Kidney glomerular epithelial cell (primary cell): ENCODE measurements at places on chromosomes 13 and 19.

DNA sequence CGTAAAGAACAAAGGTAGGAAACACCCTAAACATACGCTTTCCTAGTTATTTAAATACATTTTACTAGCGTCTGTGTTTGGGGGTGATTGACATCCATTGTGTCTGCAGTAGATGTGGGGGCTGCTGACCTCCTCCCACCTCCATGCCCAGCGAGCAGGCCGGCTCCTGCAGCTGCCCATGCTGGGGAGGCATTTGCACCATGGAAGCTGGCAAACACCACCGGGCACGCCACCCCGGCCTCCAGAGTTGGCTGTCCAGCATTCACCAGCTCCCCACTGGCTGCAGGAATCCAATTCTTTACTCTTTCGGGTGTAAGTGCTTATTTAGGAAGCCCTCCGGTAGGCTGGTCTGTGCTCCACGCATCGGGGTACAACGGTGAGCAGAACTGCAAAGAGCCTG, 115.4 kb upstream of the USP29 start:
- no peak for DNase-seq

DNA sequence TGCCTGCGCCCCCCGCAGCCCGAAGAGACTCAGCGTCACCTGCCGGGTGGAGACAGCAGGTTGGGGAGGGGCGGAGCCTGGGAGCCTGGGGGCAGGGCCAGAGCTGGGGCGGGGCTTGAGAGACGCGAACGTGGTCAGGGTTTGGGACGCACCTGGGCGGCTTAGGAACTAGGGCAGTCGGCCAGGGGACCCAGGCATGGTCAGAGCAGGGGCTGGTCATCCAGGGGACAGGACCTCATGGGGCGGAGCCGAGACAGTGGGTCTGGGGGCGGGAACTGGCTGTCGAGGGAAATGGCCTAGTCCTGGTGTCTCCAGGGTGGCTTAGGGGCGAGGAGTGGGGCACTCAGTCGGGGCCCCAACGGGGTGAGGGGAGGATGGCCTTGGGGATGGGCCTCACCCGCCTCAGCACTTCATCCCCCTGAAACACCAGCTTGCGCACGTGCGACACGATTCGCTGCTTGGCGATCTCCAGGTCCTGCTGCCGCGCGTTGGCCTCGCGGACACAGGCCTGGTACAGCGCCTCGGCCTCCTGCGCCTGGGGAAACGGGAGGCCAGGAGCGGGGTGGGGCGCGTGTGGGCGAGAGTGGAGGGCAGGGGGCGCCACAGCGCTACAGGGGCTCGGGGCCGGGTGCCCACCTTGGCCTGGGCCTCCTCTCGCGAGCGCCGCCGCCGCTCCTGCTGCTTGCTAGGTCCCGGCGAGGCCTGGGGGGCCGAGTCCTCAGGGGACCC, 5.8 kb downstream of the GMIP start:
- DNase-seq: no peak

- DNase-seq: no peak
Observed at GRCh38 chr19:8615813-8616596, 5.5 kb upstream of the ADAMTS10 start.

GRCh38 chr13:42114278-42114677, 65.8 kb downstream of the DGKH start:
- no peak for DNase-seq

GRCh38 chr19:31910224-31910623, 435.2 kb upstream of the ZNF507 start:
- no peak for DNase-seq
